ENCODE measurements at places on chromosomes 16 and 17. TPM values are rescaled to one million over a fixed set of nuclear protein-coding genes. Genes with fewer than 3 reads are reported as not detected.

GRCh38 chr16:13390093-13390985 lies 488.9 kb downstream of the SHISA9 start:
- no peak for DNase-seq

GRCh38 chr16:88537859-88538258 lies 32.3 kb upstream of the ZC3H18 start:
- DNase-seq: no peak

DNA sequence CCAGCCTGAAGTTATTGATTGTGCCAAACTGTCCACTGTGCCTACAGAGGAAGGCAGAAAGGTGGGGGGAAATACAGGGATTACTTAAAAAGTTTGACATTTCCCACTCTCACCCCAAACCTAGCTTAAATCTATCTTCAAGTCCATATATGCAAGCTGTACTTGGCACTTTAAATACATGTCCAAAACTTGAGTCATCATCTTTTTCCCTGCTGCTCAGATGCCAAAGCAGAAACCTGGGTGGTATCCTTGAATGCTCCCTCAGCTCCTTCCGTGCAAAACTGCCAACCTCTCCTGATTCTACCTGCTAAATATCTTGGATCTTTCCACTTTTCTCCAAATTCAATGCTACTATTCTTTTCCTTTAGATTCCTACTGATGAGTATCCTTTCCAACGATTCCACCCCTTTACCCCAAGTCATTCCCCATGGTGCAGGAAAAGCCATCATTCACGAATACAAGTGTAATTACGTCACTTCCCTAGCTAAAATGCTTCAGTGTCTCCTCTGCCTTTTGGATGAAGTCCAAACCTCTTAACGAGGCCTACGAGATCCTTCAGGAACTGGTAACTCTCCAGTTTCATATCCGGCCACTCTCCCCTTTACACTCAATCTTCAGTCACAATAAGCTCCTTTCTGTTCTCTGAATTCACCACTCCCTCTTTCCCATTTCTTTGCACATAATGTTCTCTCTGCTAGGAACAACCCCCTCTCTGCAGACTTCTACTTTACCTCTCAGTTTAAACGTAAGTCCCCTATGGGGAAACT lies 9.3 kb downstream of the BECN1 start:
- DNase-seq: no peak

- DNase-seq: peak; percentile 26
These were observed 50.3 kb downstream of the KPNA2 start for GRCh38 chr17:68085771-68086381.

DNA sequence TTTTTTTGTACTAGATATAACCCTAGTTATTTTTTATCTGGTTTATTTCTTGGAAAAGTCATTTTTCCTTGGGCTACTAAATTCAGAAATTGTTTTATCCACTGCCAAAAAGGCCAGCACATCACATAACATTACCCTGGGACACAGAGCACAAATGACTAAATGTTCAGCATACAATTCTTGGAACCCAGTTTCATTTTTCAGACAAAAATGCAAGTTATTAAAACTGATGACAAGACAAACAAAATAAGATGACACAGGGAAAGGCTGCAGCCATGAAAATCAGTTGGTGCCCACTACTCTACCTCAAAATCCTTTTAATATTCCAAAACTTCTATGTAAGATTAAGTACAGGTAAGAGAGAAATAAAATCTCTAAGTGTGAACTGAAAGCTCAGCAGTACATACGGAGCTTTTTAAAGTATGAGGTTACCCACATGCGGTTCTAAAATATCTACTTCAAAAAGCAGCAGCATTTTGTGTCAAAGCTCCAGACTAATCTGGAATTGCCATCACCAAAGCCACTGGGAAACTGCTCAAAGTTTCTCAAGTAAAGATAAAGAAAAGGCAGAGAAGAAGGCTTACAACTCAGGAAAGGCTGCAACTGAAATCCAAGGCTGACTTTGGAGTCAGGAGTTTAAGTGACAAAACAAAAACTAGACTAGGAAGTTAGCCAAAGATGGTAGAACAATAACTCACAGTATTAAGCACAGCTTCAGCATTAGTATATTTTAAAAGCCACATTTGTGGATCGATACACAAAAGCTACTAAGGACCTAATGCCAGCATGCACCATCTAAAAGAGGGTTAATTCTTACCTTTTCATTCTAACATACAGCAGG lies 41.4 kb downstream of the AP1G1 start:
- DNase-seq: no peak

GRCh38 chr17:36934144-36934691 lies 3.1 kb upstream of the LHX1 start:
- peak; percentile 10 for DNase-seq

- no peak for DNase-seq
These were observed 601 bp upstream of the RFWD3 start for GRCh38 chr16:74667255-74667700.

- no peak for DNase-seq
These were observed 167.3 kb upstream of the GSE1 start for GRCh38 chr16:85445779-85446222.

DNA sequence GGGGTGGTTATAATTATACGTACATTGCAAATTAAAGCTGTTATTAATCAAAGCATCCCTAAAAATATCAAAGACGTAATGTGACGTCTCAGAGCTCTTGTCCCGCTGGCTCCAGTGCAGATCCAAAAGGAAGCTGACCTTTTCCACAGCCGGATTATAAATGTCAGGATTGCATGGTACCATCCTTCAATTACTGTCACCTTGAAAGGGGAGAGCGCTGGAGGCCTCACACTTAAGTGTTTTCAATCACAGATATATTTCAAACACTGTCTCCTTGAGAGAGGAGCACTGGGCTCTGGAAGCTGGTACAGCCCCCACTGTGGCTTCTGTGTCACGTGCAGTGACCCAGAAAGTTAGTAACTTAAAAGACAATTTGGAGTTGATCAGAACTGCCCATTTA lies 94.2 kb downstream of the AIPL1 start:
- DNase-seq: no peak

DNA sequence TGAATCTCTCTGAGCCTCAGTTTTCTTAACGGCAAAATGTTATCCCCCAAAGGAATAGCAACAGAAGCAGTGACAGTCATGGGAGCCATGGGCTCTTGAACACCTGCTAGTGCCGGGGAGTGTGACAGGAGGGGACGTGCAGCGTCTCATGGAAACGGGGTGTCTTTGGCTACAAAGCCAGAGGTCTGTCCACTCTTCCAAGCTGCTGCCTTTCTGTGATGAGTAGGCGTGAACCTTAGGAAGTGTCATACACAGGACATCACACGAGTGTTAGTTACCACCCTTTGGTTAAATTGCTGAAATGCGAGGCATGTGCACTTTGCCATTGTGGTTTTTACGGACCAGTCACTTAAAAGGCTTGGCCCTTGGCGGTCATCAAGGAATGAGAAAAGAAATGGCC lies 93.4 kb downstream of the IRF8 start:
- no peak for DNase-seq

DNA sequence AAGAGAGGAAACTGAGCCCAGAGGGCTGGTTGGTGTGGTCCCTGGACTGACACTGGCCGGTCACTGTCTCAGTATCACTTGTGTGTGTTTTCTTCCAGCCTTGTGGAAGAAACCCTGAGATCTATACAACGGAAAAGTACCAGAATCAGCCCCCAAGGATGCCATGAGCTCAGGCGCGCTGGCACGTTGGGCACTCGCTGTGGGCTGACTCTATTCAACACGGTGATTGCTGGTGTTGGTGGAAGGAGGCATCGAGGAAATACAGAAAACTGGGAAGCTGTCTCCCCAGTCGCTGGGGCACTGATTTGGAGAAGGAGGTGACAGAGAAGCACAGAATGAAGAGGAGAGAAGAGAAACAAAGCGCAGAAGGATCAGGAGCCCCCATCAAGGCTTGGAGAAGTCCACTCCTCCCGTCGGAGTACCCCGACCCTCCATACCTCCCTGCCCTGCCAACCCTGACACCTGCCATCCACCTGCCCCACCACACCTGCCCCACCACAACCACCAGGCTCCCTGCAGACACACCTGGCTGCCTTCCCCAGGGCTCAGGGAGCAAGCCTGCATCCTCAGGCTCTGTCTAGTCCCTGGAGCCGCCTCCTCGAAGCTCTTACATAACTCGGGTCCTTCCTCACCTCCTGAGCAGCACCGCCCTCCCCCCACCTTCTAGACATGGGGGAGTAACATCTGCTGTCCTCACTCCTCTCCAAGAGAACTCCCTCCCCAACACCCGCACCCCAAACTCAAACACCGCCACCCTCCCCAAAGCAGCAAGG lies 66.5 kb downstream of the RBFOX3 start:
- DNase-seq: no peak

- no peak for DNase-seq
These were observed 57.6 kb downstream of the PRMT7 start for GRCh38 chr16:68368301-68368888.

DNA sequence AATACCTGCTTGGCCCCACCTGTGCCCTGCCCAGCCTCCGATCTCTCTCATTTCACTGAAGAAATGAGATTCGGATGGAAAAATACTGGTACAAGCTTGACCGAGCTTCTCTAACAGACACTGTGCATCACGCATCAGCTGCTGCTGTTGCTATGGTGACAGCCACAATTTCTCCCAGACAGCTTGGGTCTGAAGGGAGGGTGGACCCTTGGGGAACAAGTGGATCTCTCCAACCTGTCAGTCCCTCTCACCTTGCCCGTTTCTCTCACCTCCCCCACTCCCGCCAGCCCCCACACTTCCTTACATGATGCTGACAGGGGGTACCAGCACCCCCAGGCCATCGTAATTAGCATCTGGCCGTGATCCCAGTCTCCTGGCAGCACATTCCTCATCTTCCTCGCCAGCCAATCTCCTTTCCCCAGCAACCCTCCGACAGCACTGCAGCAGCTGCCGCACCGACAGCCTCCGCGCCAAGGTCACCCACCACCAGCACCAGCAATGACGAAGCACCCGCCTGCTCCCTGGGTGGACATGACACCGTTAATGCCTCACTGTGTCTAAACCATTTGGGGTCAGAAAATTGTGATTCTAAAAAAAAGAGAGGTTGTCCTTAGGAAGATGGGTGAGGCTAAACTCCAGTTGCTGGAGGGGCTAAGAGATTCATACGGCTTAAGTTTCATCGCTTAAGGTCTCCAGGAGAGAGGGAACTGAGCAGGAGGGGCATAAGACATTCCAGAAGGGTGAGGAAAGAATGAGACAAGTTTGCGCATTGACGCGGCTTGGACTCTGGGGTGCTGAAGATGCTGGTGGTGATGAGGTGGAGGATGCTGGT lies 58.6 kb upstream of the TNRC6A start:
- no peak for DNase-seq

GRCh38 chr16:19415461-19415860 lies 2.2 kb upstream of the TMC5 start:
- no peak for DNase-seq

DNA sequence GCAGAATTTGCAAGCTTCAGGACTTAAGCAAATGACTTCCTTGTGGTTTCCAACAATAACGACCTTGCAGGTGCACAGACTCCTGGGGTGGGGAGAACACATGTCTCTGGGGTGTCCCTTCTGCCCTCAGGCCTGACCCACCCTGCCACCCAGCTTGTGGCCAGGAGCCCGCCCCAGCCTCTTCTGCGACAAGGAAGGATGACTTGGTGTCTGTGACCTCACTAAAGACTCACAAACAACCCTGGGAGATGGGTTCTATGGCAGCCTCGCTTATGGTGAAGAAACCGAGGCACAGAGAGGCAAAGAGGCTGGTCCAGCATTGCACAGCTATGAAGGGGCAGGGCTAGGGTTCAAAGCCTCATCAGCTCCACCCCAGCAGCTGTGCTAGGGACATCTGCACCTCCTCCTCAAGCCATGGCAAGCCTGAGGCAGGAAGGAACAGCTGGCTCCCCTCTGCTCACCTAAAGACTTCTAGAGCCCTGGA lies 2.6 kb downstream of the ATP2A3 start:
- peak; percentile 70 for DNase-seq

GRCh38 chr17:82237083-82237745 lies 8.4 kb downstream of the SLC16A3 start:
- DNase-seq: peak; percentile 35

- no peak for DNase-seq
These were observed 12.5 kb downstream of the NOB1 start for GRCh38 chr16:69741951-69742904.

GRCh38 chr16:2282866-2283555 lies 15.1 kb upstream of the RNPS1 start:
- DNase-seq: no peak

GRCh38 chr17:77269696-77270681 lies 129.2 kb downstream of the SEC14L1 start:
- DNase-seq: no peak

GRCh38 chr16:12900599-12901203 lies 697 bp upstream of the SHISA9 start:
- DNase-seq: no peak

DNA sequence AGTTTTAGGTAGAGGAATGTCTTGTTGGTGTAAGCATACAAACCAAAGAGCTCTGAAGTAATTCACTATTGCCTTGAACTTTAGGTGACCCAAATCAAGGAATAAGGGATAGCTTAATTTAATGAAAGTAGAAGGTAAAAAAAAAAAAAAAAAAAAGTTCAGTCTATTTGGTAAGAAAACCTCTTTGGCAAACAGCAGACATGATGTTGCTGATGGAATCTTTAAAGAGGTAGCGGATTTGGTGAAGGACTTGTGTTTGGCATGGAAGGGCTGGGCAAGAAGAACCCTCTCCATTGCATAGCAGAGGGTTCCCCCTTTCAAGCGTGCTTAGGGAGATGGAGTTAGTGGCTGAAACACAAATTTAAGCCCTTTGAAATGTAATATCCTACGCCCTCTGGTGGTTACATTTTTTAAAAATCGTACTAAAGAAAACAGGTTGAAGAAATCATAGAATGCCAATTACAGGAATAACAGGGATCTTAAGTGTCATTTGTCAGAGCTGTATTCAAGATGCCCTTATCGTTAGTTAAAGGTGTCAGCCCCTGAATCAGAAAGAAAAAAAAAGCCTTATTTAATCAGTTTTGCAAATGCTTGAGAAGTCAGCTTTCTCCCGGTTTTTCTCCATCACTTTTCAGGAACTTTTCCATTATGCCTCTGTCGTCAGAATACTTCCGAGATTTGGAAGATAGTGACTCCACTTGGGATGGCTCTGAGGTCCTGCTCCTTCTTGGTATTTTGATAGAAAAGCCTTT lies 383.1 kb downstream of the KCNJ2 start:
- DNase-seq: no peak

DNA sequence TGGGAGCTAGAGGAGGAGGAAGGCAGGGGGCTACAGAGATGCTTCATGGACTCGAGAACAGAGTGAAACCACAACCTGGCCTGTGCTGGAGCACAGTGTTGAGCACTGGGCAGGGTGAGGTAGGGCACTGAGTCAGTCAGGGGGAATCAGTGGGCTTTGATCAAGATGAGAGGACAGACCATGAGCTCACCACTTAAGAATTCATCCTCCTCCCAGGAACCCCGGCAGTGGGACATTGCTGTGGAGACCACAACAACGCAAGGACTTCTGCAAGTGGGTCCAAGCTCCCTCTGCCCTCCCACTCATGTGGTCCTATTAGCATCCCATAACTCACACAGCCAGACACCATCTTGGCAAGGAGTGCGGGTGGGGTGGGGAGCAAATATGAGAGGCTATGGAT lies 1.7 kb upstream of the CES5A start:
- no peak for DNase-seq

CTU2 gene
- total RNA-seq: 20.4 TPM

WSCD1 gene
- 0.47 TPM for total RNA-seq

VPS25 gene
- total RNA-seq: 43.6 TPM

ABCA10 gene
- 2.1 TPM for total RNA-seq

CACNG1 gene
- not detected for total RNA-seq

OR4D2 gene
- total RNA-seq: not detected

RNF222 gene
- total RNA-seq: 0.17 TPM

KRTAP3-1 gene
- total RNA-seq: not detected

TRIM72 gene
- not detected for total RNA-seq
